ENCODE measurements at places on chromosomes 12 and 14.

DNA sequence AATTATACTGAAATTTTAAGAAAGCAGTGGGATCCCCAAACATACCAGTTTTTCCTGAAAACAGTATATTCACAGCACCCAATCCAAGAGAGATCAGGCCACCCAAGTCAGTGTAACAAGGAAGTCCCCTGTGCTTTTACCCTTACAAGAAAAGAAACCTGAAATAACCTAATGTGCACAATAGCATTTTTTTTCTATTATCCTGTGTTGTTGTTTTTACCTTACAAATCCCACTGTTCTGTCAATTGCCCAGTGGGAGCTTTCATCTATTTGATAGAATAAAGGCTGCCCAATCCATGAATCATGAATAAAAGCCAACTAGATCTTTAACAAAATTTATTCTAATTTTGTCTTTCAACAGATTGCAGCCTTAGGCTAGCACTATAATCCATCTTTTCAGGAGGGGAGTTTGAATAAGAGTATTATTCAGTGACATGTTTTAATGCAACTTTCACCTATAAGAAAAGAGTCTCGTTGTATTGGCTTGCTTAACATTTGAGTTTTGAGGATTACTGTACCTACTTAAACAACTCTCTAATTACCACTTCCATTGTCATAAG is 457.4 kb downstream of the TRHDE start:
- no peak for DNase-seq

- DNase-seq, result no peak
Observed at GRCh38 chr12:88924162-88924561, 343.9 kb upstream of the KITLG start.

GRCh38 chr12:80282761-80283160 is 161.3 kb upstream of the PTPRQ start:
- no peak for DNase-seq

DNA sequence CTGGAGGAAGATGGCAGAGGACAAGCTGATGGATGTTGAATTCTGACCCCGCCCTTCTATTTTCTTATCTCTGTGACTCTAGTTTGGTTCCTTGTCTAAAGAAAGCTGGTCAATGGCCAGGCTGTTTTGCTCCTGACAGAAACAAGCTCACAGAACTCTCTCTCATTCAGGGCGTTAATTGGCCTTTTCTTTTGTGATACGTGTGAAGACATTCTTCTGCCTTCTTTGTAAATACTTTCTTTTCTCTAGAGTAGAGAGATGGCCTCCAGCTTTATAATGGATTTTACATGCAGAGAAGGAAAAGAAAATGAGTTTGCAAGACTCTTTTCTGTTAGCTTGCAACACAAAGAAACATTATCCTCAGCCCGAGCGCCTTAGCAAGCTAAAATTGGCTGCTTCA is 492.2 kb upstream of the CCDC196 start:
- DNase-seq, result no peak

GRCh38 chr12:56267443-56268071 is 815 bp downstream of the COQ10A start:
- no peak for DNase-seq

GRCh38 chr12:62684570-62685295 is 218.1 kb downstream of the MON2 start:
- no peak for DNase-seq

GRCh38 chr12:54009171-54010052 is 627 bp downstream of the HOXC8 start:
- DNase-seq, result no peak

- DNase-seq, result no peak
Observed at GRCh38 chr14:35632271-35632670, 98.3 kb downstream of the INSM2 start.

All from activated gamma-delta T cell treated with Interleukin-2 at 50 U/mL for 16 hours (primary cell).